ENCODE measurements at places on chromosomes 6 and 20. TPM values are rescaled to one million over a fixed set of nuclear protein-coding genes. Genes with fewer than 3 reads are reported as not detected.

GRCh38 chr20:23609486-23610109, 3.9 kb upstream of the CST9 start:
- H3K36me3 ChIP-seq = no peaks in the 10 kb centered on the region
- no peaks in the 10 kb centered on the region for H3K27me3 ChIP-seq
- peaks cover 8% of the 10 kb centered on the region for H3K4me1 ChIP-seq

GRCh38 chr20:18728870-18729224, 84.7 kb upstream of the SCP2D1 start:
- H3K4me3 ChIP-seq = no peak overlapping the region
- no peaks in the 10 kb centered on the region for H3K36me3 ChIP-seq
- H3K4me1 ChIP-seq = peaks cover 9% of the 10 kb centered on the region

GRCh38 chr6:168922436-168922835, 331.2 kb downstream of the THBS2 start:
- H3K27ac ChIP-seq = no peak overlapping the region
- H3K27me3 ChIP-seq = no peaks in the 10 kb centered on the region
- no peak for DNase-seq
- peaks cover 8% of the 10 kb centered on the region for H3K4me1 ChIP-seq
- no peak overlapping the region for H3K4me3 ChIP-seq

DNA sequence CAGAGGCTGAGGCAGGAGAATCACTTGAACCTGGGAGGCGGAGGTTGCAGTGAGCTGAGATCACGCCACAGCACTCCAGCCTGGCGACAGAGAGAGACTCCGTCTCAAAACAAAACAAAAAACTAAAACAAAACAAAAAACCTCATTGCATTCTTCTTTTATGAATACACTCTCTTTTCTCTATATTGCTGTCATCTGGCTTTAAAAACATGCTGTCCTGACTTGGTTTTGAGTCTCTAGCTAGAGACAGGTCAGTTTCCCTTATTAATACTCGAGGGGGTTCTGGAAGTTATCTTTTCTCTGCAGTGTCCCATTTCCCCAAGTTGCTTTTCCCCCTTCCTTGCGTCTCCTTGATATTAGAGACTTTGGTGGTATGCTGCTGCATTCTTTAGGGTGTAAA, 50.9 kb downstream of the RIOK1 start:
- H3K4me3 ChIP-seq = no peak overlapping the region
- no peak overlapping the region for H3K27ac ChIP-seq

GRCh38 chr6:160430203-160430602, 82.0 kb downstream of the SLC22A3 start:
- no peak overlapping the region for H3K4me3 ChIP-seq
- no peak for DNase-seq
- no peak overlapping the region for H3K27ac ChIP-seq

DNA sequence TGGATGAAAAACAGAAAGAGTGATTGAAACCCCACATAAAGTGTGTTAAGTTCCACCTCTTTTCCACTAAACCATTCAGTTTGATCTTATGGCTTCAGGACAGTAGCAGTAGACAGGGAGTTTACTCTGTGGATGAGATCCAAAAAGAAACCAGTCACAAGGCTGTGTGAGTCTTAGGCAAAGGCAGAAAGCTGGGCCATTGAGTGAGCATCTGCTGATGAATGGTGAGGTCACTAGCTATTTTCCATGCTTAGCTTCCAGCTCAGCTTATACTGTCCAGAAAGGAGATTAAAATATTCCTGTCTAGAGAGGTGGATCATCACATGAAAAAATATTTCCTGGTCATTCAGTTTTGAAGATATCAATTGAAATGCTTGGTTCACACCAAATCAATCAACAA, 1643.9 kb downstream of the HACE1 start:
- H3K36me3 ChIP-seq = no peaks in the 10 kb centered on the region
- H3K27me3 ChIP-seq = no peaks in the 10 kb centered on the region
- H3K4me3 ChIP-seq = no peak overlapping the region
- no peak for DNase-seq

- no peaks in the 10 kb centered on the region for H3K36me3 ChIP-seq
- peaks cover 20% of the 10 kb centered on the region for H3K4me1 ChIP-seq
- H3K27ac ChIP-seq = no peak overlapping the region
Measured at GRCh38 chr20:43840382-43841070, 74.1 kb upstream of the TOX2 start.

- DNase-seq = no peak
- no peaks in the 10 kb centered on the region for H3K27me3 ChIP-seq
- H3K4me1 ChIP-seq = no peaks in the 10 kb centered on the region
Measured at GRCh38 chr6:169845426-169846285, 94.2 kb downstream of the ERMARD start.

GRCh38 chr20:38252292-38253288, 7.9 kb downstream of the KIAA1755 start:
- no peak overlapping the region for H3K27ac ChIP-seq
- no peak for DNase-seq
- H3K4me3 ChIP-seq = no peak overlapping the region

DNA sequence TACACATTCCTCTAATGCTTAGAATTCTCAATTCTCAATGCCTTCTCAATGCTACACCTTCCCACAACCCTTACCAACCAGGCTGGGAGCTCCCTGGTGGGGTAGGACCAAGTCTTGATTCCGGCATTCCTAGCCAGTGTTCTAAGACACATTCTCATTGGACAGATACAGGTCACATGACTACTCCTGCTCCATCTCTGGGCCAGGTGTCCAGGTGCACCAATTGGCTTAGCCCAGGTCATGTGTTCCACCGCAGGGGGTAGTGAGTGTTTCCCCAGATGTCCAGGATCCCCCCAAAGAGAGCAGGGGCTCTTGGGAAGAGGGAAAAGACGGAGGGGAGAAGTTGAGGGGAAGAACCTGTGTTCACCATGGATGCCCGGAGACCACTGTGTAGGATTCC, 58.7 kb upstream of the MLN start:
- no peaks in the 10 kb centered on the region for H3K36me3 ChIP-seq
- no peak overlapping the region for H3K4me3 ChIP-seq
- H3K27me3 ChIP-seq = peaks cover 76% of the 10 kb centered on the region
- no peak overlapping the region for H3K27ac ChIP-seq
- DNase-seq = no peak

DNA sequence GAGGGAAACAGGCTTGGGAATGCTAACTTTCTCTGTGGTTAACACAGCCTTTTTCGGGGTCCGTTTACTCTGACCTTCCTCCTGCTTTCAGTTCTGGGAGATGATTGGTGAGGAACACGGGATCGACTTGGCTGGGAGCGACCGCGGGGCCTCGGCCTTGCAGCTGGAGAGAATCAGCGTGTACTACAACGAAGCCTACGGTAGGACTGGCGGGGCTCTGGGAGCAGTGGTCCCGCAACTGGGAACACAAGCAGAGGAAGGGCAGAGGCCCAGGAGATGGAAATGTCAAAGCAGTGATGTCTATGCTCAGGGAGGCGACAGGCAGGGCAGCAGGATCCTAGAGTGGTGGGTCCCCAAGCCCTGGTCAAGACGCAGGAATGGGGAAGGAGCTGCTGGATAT, 3.5 kb downstream of the TUBB1 start:
- H3K27me3 ChIP-seq = no peaks in the 10 kb centered on the region
- peaks cover 8% of the 10 kb centered on the region for H3K4me1 ChIP-seq
- DNase-seq = no peak
- no peak overlapping the region for H3K27ac ChIP-seq
- no peak overlapping the region for H3K4me3 ChIP-seq

- DNase-seq = no peak
- H3K4me3 ChIP-seq = no peak overlapping the region
- H3K36me3 ChIP-seq = peaks cover 40% of the 10 kb centered on the region
- H3K27me3 ChIP-seq = no peaks in the 10 kb centered on the region
- no peak overlapping the region for H3K27ac ChIP-seq
- peaks cover 23% of the 10 kb centered on the region for H3K4me1 ChIP-seq
Measured at GRCh38 chr6:35473850-35474130, 5.6 kb downstream of the RPL10A start.

- no peak overlapping the region for H3K27ac ChIP-seq
- H3K4me1 ChIP-seq = no peaks in the 10 kb centered on the region
- H3K4me3 ChIP-seq = no peak overlapping the region
- H3K36me3 ChIP-seq = no peaks in the 10 kb centered on the region
Measured at GRCh38 chr6:70636596-70636995, 31.1 kb upstream of the SMAP1 start.

- no peak overlapping the region for H3K27ac ChIP-seq
- H3K27me3 ChIP-seq = no peaks in the 10 kb centered on the region
- H3K4me1 ChIP-seq = no peaks in the 10 kb centered on the region
- no peak overlapping the region for H3K4me3 ChIP-seq
- no peaks in the 10 kb centered on the region for H3K36me3 ChIP-seq
Measured at GRCh38 chr20:53124803-53125202, 152.6 kb downstream of the TSHZ2 start.

GRCh38 chr6:153170511-153170910, 39.4 kb upstream of the RGS17 start:
- H3K27ac ChIP-seq = no peak overlapping the region
- no peak for DNase-seq
- no peaks in the 10 kb centered on the region for H3K4me1 ChIP-seq
- no peaks in the 10 kb centered on the region for H3K27me3 ChIP-seq
- H3K36me3 ChIP-seq = no peaks in the 10 kb centered on the region

GRCh38 chr20:37238426-37238825, 23.2 kb downstream of the GHRH start:
- DNase-seq = no peak
- no peak overlapping the region for H3K27ac ChIP-seq
- no peak overlapping the region for H3K4me3 ChIP-seq
- H3K4me1 ChIP-seq = no peaks in the 10 kb centered on the region

Gene RBBP8NL
- total RNA-seq = not detected

Gene TFAP2C
- total RNA-seq = not detected

Gene CCN6
- total RNA-seq = not detected

Gene MTCH1
- 180 TPM for total RNA-seq

Gene SLC44A4
- total RNA-seq = not detected

Gene MAP7
- 0.68 TPM for total RNA-seq

Gene OR12D3
- not detected for total RNA-seq

Gene HLA-DRB1
- total RNA-seq = 42.8 TPM

Gene PLEKHG1
- 1.4 TPM for total RNA-seq

Gene KPNA5
- 31.4 TPM for total RNA-seq

Gene PSORS1C2
- total RNA-seq = not detected

Gene MATN4
- not detected for total RNA-seq

Gene TP53TG5
- not detected for total RNA-seq

Gene EEF1A2
- total RNA-seq = 0.35 TPM

Gene IL17A
- total RNA-seq = not detected
